ENCODE measurements at places on chromosomes 1 and 21.

DNA sequence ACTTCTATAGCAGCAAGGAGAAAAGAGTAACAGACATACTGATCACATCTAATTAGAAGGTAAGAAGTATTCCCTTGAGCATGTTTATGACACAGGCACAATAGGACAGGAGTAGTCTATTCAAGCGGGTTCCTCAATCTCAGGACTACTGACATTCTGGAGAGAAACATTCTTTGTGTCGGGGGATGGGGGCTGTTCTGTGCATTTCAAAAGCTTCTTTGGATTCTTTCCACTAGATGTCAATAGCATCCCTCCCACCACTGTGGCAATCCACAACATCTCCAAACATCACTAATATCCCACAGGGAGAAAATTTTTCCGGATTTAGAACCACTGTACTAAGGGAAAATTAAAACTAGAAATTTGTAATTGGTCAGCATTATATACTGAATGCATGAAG lies 56.9 kb downstream of the ADAMTS5 start:
- DNase-seq = no peak

DNA sequence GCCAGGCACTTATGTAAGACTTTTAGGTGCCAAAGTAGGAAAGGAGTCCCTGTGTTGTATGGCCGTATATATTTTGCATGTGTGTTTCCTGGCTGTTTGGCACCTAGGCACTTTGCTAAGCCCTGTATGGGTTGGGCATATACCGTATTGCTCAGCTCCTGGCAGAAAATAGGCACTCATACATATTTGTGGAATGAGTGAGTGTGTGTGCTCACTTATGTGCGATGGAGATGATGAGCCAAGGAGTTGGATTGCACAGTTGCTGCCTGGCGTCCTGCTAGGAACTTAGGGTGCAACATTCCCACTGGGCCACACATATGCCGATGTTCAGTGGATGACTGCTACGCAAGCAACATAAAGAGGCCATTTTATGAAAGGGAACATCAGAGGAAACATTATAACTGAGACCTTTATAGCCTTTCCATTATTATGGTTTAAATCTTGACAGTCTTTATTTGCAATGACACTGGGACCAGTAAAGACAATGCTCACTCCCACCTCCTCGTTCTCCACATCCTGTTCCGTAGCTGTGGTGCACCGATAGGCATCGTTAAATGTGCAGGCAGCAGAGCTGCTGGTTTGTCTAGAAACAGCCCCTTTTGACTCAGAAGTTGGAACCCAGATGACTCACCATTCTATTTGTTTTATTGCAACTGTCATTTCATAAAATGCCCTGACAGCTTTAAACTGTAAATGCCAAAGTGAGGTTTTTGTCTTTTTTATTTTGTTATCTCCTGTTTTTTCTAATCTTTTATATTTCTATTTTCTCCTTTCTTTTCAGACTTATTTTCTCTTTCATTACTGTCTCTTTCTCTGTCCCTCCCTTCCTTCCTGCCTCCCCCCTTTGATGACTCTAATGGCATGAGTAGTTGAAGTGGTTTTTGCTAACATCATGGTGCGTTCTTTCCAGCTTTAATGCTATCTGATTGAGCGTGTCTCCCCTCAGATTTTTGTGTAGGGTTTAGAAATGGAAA lies 36.1 kb downstream of the PEX14 start:
- peak; percentile 90 for DNase-seq

GRCh38 chr1:195462152-195462551 lies 1146.1 kb downstream of the KCNT2 start:
- no peak for DNase-seq

- no peak for DNase-seq
Observed at GRCh38 chr1:119364640-119365039, 3.9 kb upstream of the HAO2 start.

DNA sequence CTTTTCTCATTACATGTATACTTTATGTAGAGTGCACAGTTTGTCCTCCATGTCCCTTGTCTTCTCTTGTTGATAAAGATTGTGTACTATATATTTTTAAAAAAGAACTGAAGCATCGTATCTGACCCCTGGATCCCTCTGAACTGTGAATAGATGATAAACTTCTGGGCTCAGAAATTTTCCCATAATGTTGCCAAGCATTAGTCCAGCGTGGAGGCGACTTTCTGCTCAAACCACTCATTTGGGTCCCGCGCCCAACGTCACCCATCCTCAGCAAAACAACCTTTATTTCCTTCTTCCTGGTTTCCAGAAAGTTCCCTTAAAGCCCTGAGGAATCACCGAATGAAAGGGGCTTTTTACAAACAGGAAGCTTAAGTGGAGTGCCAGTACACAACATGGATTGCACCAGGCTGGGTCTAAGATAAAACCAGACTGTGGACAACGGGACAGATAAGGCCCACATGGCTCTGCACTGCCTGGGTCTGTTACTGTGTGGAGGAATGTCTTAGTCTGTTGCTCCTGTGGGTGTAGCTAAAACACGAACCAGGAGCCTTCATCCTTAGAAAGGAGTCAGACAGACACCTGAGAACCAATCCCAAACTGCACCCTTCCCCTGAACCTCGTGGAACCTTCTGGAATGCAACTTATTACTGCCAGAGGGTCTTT lies 15.6 kb downstream of the EVA1C start:
- DNase-seq = no peak

- DNase-seq = no peak
Observed at GRCh38 chr1:190688096-190688495, 210.4 kb upstream of the BRINP3 start.

- DNase-seq = no peak
Observed at GRCh38 chr1:72281144-72281543, 1.2 kb downstream of the NEGR1 start.

DNA sequence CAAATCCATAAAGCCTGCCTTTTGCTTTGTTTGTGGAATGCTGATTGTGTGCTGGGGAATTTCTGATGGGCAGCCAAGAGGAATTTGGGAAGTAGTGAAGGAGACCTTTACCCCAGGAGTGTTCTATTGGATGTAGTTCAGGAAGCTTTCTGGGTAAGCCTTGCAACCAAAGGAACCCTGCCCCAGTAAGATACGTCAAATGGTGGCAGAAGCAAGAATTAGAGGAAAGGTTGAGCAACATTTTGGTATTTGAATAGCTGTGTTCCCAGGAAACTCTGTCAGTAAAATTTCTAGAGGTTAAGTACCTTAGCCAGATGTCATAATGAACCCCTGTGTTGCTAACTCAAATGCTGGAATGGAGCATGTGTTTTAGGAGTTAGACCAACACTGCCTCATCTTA lies 6.4 kb downstream of the MGST3 start:
- no peak for DNase-seq

DNA sequence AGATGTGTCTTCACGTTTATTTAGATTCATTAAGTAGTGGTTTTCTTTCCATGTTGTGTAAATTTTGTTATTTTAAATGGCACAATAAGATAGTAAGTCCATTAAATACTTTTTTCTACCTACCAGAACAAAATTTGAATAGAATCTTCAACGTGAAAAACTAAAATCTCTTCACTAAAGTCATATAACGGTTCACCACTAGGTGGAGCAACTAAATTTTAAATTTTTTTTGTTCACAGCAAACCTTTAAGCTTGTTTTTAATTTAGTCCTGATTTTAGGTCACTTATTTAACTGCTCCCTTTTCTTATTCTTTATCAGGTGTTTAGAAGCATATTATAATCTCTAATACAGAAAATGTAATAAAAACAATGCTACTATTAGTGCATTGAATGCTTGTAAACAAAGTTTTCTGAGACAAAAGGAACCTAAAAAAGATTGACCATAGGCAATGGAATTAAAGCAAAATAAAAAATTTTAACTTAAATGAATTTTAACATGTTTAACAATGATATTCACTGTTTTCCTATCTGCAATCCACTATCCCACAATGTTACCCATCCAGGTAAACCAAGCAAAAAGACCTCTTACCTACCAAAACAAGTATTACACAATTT lies 28.3 kb upstream of the PKN2 start:
- DNase-seq = no peak

DNA sequence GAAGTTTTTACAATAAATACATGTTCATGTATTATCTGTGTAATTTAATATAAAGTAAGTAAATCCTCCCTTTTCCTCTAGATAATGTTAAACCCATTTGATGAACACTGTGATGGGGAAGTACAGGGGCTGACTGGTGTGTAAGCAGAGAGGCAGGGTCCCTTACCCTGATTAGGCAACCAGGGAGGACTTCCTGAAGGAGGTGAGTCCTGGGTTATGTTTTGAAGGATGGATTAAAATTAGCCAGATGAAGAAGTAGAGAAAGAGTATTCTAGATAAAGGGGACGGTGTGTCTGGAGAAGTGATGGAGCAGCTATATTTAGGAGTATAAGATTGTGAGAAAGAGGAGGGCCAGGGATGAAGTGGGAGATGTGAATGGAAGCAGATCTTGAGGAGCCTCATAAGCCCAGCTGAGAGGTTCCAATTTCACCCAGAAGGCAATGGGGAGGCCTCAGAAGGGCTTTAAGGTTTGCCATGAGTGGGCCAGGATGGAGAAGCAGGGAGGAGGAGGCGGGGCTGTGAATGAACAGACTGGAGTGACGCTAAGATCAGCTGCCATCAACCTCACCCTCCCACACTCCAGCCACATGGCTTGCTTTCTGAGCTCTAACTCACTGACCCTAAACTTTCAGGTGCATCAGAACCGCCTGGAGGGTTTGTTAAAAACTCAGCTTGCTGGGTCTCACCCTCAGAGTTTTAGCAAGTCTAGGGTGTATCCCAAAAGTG lies 30.9 kb upstream of the ID3 start:
- peak; percentile 73 for DNase-seq

GRCh38 chr1:16248007-16248436 lies 11.0 kb upstream of the CPLANE2 start:
- no peak for DNase-seq

DNA sequence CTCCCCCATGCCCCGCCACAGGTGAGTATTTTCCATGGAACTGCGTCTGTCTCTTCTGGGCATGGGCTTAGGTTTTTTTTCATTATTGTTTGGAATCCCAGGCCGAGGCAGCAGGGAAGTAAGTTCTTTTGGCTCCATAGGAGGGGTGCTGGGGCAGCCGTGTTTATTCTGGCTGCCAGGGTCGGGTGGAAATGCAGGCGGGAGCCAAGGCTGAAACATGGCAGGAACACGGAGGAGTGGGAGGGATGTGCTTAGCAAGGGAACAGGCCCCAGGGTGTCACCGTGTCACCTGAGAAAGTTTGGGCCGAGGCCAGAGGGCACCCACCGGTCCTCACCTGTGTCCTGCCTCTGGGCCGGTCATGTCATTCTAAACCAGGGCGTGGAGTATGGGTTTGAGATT lies 4.5 kb upstream of the DHRS3 start:
- no peak for DNase-seq

- no peak for DNase-seq
Observed at GRCh38 chr1:203476216-203476814, 709 bp downstream of the PRELP start.

- peak; percentile 58 for DNase-seq
Observed at GRCh38 chr1:27726173-27727044, 648 bp downstream of the FAM76A start.

DNA sequence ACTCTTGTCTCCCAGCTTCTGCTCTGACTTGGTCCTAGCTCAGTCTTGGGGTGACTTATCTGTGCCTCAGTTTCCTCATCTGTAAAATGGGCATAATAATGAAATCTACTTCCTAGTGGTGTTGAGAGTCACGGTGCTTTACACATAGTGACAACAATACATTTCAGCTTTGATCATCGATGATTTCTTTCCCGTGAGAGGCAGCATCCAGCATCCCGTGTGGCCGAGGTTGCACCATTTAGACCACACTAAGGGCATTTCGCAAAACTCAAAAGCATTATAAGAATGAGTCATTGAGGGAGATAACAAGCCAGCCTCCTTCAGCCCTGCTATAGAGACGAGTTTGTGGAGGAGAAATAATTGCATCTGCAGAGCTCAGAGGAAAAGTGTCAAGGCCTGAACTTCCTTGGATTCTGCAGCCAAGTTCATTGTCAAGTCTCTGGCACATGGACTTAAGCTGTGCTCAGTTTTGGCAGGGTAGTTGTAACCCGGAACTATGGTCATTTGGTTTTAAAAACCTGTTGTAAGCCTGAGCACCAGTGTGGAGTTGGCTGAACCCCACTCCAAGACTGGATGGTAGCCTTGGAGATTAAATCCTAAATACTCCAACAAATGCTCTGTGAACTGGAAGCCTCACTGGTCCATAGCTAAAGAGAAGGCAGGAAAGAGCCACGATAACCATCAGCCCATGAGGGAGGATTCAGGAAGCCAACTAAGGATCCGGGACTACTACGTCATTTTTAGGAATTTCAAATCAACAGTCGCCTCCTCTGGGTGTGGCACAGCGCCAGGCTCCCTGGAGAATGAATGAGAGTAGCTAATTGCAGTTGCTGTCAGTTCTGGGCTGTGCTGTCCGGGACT lies 64.2 kb downstream of the TCP10L start:
- no peak for DNase-seq

- DNase-seq = no peak
Observed at GRCh38 chr1:41350055-41350378, 11.2 kb upstream of the FOXO6 start.

- no peak for DNase-seq
Observed at GRCh38 chr1:246262281-246262680, 244.8 kb downstream of the SMYD3 start.

DNA sequence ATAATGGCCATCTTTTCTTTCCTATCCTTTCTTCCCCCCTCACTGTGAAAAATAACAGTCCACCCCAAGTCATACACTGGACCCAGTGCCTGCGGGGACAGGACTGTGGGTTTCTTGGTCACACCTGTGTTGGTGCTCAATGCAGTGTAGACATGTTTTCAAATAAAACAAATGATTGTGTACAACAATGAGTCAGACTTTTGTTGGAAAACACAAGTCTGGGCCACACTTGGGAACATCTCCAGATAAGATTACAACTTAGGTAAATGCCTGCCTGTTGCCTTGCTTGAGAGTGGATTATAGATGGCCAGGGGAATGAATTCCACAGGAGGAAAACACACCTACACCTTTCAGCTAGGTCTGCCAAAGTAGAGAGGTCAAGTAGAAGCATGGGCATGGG lies 34.1 kb downstream of the PDPN start:
- DNase-seq = no peak

- DNase-seq = no peak
Observed at GRCh38 chr1:77202751-77203150, 16.5 kb downstream of the PIGK start.

DNA sequence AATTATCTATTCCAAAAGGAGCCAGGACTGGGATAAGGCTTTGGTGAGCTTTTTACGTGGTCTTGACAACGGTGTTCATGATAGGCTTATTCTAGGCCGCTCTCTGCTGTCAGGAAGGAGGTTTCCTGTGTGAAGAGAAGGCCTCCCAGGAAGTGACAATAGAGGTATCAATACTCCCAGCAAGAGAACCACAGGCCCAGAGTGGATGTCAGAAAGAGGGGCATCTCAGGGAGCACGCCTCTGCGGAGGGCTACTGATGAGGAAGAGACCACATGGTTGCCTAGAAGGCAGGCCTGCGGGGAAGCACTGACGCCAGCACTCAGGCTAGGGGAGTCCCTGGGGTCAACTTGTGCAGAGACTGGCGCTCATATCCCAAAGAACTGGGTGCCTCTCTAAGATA lies 60.4 kb downstream of the ITPKB start:
- DNase-seq = no peak

DNA sequence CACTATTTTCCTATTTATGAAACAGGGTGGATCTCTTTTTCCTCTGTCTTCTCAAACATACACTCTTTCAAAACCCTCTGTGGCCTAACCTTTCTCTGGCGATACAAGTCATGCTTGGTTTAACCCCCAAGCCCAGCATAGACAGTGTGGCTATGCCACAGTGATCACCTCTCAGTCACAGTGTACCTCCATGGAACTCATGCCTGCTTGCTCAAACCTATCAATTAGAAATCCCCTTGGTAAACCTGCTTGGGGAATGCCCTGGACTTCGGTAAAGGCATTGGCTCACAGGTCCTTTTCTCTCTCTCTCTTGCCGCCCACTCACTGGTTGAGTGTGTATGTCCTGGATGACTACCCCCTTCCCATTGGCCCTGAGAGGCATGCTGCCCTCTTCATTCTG lies 147.5 kb downstream of the CYYR1 start:
- no peak for DNase-seq
